ENCODE measurements at places on chromosomes 1 and 21.

DNA sequence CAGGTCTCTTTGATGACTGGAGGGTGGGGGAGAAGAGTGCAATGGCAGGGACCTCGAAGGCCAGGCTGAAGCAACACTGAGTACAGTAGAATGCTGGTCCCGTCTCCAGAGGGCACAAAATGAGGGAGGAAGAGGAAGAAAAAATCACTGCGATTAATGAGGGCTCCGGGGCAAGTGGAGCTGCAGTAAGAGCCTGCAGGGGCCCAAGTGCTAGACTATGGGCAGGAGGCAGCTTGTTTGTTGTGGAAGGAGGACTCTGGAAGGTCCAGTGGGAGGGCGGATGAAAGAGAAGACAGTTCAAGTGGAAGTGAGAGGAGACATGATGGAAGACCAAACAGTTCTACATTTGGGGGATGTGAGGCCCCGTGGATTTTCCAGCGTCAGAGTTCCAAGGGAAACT is 17.4 kb downstream of the TMCC2 start:
- no peak for DNase-seq

DNA sequence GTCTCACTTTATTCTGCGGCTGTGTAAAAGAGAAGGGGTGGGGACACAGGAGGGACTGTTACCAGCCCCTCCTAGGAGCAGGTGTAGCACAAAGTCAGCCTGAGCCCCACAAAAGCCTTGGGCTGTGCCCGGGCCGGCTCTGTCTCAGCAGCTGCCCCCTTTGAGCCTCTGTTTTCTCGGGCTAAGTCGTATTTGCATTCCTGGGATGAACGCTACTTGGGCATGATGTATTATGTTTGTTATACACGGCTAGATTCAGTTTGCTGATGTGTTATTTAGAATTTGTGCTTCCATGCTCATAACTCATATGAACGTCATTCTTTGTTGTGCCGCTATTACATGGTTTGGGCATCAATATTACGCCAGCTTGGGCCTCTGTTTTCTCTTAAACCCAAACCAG is 47.8 kb downstream of the KCNN3 start:
- no peak for DNase-seq

GRCh38 chr1:213154056-213154685 is 103.1 kb downstream of the RPS6KC1 start:
- DNase-seq = no peak

- DNase-seq = no peak
These were observed 170.3 kb downstream of the GREM2 start for GRCh38 chr1:240441669-240442068.

DNA sequence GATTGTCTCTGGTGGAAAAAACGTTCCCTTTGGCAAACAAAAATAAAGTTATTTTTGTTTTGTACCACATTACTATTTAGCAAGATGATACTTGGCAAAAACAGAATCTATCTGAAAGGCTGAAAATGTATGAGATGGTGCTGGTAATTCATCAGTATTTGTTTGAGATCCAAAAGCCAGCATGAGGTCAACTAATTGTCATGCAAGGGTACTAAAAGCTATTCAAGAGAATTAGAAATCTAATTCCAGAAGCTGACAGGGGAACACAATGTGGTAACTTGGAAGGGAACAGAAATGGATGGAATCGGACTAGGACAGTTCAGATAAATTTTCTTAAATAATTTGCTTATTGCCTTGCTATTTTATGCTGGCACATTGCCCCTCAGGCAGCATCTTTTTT is 263.8 kb downstream of the KCNT2 start:
- DNase-seq = no peak

DNA sequence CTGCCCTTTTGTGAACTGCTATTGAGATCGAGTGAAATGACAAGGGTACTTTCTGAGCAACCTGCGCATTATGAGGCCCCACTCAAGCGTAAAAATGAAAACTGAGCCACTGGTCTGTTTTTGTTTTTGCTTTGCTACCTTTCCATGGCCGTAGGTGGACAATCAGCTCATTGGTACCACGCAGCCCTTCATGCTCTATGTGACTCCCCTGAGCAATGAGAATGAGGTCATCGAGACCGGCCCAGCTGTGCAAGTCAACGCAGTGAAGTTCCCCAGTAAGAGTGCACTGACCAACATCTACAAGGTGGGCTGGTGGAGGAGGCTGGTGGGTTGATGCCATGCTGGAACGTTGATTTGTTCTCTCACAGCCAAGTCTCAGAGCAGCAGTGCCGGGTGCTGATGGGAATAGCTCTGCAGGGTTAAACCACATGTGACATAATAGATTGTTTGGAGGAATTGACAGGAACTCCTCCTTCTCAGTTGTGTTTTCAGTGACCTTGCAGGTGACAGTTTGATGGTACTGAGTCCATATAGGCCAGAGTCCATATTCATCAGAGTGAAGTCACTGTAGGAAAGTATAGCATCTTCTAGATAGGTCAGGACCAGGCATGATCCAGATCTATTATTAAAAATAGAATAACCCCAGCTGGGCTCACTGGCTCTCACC is 170.3 kb downstream of the VPS13D start:
- no peak for DNase-seq

- DNase-seq = no peak
These were observed 174.5 kb downstream of the DISC1 start for GRCh38 chr1:231801042-231801585.

- no peak for DNase-seq
These were observed 108.6 kb upstream of the USP24 start for GRCh38 chr1:55323760-55324159.

DNA sequence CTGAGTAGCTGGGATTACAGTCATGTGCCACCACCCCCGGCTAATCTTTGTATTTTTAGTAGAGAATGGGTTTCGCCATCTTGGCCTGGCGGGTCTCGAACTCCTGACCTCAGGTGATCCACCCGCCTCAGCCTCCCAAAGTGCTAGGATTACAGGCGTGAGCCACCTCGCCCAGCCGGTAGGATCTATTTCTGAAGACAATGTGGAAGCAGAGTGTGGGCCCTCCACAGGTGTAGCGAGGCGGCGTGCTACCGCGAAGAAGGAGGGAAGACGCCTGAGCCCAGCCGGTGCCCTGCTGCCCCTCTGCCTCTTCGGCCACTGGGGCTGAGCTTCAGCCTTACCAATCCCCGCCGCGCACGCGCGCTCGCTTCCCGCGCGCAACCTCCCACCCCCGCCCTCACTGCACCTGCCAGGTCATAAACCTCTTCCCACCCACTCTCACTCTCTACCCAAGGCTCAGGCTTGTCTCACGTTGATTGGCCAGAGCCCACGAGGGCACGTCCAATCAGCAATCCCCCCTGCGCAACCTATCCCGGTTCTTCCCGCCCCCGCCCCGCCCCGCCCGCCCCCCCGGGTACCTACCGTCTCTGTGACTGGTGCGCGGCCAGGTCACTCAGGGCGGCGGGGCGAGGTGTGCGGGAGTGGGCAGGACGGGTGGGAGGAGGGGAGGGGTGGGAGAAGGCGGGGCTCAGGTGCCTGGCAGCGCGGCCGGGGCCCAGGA is 409 bp upstream of the HOOK1 start:
- peak; percentile 91 for DNase-seq

DNA sequence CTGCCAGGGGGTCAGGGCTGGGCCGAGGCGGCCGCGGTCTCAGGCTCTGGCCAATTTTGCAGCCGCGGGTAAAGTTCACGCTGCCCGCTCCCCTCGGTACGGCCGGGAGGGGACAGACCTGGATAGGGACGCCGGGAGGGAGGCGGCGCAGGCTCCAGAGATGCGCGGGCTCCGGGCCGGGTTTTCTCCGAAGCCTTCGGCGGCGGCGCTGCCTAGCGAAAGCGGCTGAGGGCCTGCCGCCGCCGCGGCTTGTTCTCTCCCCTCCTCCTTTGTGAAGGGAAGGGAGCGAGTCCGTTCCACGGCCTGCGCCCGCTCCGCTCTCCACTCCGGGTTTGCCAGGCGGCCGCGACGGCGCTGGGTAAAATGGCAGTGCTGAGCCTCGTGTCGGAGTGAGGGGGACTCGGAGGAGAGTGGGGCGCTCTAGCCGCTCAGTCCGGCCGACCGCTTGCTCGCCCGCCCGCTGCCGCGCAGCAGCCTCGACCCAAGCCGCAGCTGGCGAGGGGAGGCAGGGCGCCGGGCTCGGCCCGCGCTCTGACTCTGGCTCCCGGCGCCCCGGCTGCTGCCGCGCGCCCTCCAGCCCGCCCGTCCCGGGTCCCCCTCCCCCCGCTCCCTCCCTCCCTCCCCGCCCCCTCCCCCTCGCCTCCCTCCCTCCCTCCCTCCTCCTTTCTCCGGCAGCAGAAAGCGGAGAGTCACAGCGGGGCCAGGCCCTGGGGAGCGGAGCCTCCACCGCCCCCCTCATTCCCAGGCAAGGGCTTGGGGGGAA is at the start of gene ARID1A:
Gene ARID1A, plus strand, starts transcription at position 660 of the 763 bp plus-strand sequence. CDS start 389 bp downstream, outside the sequence.
- peak; percentile 97 for DNase-seq

DNA sequence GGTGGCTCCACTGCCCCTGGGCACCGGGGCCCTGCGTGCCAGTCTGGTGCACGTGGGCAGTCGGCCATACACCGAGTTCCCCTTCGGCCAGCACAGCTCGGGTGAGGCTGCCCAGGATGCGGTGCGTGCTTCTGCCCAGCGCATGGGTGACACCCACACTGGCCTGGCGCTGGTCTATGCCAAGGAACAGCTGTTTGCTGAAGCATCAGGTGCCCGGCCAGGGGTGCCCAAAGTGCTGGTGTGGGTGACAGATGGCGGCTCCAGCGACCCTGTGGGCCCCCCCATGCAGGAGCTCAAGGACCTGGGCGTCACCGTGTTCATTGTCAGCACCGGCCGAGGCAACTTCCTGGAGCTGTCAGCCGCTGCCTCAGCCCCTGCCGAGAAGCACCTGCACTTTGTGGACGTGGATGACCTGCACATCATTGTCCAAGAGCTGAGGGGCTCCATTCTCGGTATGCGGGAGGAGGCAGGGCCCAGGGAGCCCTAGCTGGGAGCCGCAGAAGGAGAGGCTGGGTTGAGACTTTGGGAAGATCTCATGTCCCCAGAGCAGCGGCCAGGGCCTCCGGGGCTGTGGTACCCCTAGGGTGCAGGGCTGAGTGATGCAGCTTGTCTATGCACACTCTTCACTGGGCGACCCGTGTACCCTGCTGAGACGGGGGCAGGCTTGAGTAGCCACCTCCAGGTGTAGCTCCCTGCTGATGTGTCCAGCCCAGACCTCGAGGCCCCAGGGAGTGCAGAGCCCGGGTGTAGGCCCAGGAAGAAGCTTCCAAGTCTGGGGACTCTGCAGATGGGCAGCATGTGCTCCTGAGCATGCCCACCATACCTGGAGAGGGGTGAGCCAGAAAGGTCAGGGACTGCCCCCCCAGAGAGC is 1.8 kb downstream of the VWA1 start:
- DNase-seq = no peak

DNA sequence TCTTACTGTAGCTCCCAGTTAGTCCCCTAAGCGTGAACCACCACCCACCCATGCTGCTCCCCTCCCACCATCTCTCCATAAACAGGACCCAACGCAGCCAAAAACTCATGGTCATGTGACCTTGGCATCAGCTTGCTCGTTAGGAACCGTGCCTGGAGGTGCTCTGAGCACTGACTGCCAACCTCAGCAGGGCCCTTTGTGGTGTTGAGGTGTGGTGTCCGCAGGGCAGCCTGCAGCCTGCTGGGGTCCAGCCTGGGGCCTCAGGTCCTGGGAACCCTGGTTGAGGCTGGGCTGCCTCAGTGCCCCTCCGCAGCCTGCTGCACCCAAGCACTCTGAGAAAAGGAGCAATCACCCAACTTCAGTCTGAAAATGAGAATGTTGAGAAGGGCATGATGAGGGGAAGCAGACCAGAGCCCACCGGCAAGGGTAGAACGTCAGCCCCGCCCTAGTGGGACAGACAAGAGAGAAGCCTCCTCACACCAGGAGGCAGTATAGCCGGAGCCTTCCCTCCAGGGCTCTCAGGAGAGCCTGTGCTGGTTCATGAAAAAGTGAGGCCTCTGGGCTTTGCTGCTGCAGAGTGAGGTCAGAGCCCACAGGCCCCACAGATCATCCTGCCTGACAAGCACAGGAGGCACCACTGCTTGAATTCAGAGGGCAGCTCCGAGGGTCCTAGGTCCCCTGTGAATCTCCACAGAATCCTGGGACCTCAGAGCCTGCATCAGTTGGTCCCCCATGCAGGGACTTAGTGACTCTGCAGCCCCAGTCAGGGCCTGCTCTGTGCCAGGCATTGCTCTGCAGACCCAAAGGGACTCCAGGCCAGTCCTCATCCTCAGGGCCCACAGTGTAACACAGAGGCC is 4.9 kb upstream of the COL6A2 start:
- no peak for DNase-seq

DNA sequence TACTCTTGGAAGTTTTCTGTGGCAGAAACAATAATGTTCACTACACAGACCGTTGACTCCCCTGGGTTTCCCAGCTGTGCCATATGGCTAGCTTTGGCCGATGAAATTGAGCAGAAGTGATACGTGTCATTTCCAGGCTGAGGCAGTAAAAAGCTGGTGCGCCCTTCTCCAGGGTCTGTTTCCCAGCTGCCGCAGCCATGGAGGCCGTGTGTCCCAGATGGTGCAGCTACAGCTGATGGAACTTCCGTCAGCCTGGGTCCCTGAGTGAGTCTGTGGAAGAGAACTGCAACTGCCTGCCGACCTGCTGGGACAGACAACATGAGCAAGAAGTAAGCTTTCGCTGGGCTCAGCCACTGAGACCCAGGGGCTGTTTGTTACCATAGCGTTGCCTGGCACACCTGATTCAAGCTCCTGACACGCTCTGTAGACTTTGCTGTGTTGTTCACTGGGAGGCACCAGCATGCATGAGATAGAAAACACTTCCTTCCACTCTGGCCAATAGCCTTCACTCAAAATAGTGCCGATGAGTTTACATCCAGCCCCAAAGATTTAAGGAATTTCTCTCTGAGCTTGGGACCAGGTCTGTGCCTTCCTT is 116.3 kb upstream of the SLC25A33 start:
- DNase-seq = no peak

GRCh38 chr1:203536575-203536974 is 42.6 kb downstream of the OPTC start:
- DNase-seq = no peak

GRCh38 chr1:198258491-198258890 is 101.7 kb downstream of the NEK7 start:
- DNase-seq = no peak

DNA sequence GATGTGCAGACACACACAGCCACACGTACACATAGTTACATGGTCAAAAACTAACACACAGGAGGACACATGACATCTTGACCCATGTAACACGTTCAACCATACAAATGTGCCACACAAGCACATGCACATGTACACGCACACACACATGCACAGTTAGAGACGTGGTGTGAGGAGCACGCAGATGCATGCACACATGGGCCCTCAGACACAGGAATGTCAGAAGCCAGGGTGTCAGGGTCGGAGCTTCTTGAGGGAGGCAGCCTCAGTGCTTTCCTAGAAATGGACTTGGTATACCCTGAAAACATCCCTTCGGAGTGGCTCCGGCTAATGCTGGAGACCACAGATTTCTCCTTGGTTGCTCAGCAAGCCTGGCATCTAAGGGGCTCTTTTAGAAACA is 114.3 kb downstream of the DMRTB1 start:
- no peak for DNase-seq

- no peak for DNase-seq
These were observed 14.6 kb upstream of the PLA2G2C start for GRCh38 chr1:20200966-20201365.

DNA sequence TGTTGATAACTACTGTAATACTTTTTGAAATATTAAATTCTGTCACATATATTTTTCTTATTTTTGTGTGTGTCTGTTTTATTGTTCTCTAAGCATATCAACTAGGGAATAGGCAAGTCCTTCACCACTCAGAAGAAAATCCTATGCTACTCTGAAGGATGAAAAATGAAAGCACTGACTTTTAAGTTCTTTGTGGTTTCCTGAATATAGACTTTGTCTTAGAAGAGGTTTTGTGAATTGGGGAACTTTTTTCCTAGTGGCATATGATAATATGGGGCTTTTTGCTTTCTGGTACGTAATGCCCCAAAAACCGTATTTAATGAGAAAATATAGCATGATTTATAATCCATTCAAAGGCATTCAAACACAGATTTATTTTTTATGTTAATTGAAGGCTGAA is 136.0 kb downstream of the SNX7 start:
- DNase-seq = peak; percentile 42

Measured in central memory CD4-positive, alpha-beta T cell (primary cell).